ENCODE measurements at places on chromosomes 11 and 22.

DNA sequence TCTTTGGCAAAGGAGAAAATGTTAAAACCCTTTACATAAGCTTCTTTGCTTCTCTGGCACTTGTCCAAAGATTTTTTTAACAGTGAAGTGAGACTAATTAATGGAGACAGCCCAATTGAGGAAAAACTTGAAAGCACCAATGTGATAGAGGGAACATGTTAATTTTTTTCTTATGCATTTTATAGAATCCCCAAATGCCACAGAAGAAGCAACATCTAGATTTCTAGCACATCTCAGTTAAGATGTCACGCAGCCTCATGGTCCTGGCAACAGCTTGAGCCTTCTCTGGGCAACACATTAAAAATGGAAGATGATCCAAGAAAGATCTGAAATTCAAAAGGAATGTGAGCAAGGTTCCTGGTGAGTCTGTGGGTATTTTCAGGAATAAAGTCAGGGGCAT is 48.5 kb downstream of the PACSIN2 start:
- no peak for DNase-seq

DNA sequence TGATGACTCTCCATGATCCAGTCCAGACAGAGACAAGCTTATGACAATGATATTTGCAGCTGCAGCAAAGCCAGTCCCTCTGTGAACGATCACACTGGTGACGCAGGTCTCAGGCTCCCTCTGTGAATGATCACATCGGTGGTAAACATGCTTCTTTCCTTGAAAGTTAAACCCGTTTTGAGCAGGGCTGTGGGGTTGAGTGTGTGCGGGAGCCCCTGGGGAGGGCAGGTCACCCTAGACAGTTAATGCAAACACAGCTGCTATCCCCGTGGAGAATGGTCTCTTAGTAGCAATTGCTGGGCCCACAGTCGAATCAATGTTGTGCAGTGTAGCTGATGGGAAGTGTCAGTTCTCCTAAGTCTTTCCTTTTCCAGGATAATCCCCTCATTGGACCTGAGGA is 71.0 kb upstream of the KIRREL3 start:
- no peak for DNase-seq

GRCh38 chr11:13434247-13435205 is 28.5 kb downstream of the BTBD10 start:
- DNase-seq: no peak

DNA sequence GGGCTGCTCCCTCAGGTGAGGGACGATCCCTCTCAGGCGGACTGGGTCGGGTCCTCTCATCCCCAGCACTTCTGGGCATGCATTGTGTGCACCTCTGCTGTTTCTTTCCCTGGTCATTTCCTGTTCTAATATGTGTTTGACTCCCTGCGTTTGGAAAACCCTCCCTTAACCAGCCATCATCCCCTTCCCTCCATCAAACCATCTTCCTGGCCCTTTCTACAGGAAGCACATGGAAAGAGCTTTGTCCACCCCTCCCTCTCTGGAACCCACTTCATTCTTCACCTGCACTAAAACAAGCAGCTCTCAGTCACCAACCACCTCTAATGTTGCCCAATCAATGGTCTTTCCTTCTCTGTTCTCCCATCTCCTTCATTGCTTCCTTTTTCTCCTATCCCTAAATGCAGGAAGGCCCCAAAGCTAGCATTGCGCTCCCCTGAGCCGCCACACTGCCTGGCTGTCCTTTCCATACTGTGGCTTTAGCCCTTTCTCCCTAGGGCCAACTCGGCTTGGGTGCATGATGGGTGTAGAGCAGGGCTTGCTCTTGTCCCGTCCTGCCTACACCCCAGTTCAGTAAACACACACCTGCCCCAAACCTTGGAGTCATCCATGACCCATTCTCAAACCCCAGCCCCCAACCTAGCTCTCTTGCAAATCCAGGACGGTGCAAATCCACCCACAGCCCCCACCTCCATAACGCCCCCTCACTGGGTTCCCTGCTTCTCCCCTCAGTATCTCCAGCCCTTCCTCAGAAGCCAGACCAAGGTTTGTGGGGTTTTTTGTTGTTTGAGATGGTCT is 5.4 kb upstream of the GAS2L1 start:
- DNase-seq: no peak

GRCh38 chr22:36910461-36910860 is 3.0 kb upstream of the CSF2RB start:
- no peak for DNase-seq

- DNase-seq: no peak
These were observed 581 bp upstream of the AP5B1 start for GRCh38 chr11:65781152-65781961.

DNA sequence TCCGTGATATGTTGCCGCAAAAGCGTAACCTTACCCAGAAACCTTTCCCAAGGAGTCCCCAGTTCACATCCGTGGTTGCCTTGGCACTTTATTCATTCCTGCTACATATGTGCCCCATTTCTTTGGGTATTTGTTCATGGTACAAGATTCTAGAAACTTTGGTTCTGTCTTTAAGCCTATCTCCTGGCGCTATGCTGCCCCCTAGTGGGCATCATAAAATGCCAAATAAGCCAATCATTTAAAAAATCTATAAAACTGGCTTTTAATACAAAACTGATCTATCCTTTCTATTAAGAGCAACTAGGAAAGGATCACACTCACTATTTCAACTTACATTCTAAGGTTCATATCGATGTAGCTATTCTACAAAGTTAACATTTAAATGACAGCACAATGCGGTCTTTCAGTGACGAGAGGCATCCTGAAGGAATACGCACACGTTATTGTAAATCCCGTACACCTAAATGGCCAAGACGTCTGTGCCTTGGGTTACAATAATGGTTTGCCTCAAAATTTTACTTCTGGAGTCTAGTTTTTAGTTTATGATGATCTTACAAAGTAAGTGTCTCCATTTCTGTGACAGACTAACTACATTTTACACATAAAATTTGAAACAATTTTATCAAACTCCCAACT is 16.2 kb downstream of the PIWIL3 start:
- peak; percentile 30 for DNase-seq

DNA sequence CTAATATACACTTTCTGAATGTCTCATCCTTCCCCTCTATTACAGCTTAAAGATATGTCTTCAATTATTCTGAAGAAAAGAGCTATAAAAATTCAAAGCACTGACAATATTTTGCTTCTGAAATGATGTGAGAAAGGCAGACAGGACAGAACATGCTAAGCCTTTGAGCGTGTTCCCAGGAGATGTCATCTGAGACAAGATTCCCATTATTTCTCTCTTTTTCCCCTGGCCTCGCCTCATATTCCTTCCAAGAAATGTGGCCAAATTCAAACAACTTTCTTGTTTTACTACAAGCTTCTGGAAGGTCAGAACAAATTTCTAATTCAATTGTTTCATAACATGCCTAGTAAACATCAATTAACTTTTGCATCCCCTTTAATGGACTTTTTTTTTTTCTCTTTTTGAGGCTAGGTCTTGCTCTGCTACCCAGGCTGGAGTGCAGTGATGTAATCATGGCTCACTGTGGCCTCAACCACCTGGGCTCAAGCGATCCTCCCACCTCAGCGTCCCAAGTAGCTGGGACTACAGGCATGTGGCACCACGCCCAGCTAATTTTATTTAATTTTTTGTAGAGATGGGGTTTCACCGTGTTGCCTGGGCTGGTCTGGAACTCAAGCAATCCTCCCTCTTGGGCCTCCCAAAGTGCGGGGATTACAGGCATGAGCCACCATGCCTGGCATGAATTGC is 37.1 kb upstream of the NFRKB start:
- DNase-seq: no peak

DNA sequence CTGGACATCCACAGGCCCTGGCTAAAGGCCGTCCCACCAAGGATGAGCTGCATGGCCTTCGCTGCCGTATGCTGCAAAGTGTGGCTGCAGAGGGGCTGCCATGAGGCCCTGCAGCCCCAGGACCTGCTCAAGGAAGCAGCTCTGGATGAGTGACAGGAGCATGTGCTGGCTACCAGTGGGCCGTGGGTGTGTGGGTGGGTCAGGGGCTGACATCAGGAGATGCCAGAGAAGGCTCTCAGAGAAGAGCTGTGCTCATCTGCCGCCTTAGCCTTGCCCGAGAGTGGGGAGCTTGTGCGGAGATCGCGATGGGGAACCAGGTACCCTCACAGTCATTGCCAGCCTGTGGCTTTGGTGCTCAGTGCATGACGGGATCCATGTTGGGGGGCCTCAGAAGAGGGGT is 41.3 kb downstream of the SCUBE1 start:
- no peak for DNase-seq

DNA sequence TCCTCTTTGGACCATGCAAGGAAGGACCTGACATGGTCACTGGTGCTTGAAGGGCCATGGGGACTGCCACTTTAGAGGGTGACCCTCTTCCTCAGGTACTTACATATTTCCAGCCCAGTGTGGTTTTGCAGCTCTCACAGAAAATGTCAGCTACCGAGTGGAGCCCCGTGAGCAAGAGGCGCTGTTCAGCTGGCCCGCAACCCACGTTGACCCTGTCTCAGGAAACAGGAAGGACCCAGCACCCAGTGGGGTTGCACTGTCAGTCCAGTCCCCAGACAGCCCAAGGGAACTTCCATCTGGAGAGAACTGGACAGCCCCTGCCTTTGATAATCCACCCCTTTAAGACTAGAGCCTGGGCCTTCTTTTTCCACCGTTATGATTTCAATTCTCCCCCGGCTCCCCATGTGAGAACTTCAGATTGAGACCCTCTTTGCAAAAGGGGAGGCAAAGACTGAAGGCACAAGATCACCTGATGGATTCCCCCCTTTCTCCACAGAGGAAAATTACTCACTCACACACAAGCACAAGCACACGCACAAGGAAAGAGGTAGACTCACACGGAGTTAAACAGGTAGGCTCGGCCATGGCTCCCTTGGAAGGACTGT is 3.4 kb downstream of the YPEL4 start:
- no peak for DNase-seq

- no peak for DNase-seq
These were observed 14.0 kb downstream of the RPS6KA4 start for GRCh38 chr11:64372802-64373597.

DNA sequence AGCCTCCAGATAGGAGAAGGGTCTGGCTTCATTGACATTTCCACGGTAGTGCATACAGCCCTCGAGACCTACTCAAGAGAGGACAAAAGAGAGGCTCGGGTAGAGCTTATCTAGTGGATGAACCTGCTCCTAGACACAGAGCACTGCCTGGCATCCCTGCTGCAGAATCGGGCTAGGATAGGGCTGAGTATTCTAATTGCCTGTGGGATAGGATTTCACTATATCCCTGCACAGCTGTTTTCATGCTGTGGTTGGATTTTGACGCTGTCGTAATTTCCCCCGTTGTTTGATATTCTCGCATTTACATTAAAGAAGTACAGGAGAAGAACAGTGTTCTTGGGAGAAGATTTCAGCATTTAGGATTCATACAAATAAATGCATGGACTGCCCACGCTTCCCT is 107.8 kb downstream of the KIRREL3 start:
- DNase-seq: no peak

- DNase-seq: no peak
These were observed 414.6 kb upstream of the LARGE1 start for GRCh38 chr22:34334893-34335292.

DNA sequence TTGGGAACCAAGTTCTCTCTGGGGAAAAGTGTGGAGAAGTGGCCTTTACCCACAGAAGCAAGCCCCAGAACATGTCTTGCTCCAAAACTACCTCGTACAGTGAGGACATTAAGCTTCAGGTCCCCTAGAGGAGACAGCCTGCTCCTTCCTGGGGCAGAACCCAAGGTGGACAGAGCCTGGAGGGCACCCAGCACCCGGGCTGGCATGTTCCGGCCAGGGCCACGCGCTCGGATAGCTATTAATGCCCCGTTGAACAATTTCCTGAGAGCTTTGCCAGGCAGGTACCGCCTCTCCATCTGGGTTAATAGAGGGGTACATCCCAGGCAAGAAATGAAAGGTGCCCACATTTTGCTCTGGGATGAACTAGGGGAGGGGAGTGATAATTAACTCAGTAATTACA is 169.0 kb upstream of the GRK3 start:
- no peak for DNase-seq

DNA sequence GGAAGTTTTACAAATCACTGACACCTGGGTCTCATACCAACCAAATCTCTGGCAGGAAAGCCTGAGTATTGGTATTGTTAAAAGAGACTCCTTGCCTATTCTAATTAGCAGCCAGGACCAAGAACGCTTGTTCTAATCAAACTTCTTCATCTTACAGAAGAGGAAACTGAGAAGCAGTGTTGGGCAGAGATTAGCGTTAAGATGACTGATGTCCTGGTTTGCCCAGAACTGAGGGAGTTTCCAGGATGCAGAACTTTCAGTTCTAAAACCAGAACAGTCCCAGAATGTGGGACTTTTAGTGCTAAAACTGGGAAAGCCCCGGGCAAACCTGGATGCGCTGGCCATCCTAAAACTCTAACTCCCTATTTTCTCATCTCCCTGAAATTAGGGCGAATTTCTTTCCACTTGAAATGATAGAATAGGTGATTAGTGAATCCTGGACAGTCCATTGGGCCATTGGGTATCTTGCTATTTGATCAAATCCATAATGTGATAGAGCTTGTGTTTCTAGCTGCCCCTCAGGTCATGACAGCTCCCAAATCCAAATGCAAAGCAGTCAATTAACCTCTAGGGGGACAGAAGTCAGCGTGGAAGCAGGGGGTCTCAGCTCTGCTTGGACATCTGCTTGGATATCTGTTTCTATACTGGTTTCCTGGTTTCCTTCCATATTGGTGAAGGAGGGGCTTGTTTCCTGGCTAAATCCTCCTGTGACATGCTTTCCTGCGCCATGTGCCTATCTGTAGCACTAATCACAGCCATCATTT is 16.0 kb upstream of the TMPRSS13 start:
- no peak for DNase-seq

DNA sequence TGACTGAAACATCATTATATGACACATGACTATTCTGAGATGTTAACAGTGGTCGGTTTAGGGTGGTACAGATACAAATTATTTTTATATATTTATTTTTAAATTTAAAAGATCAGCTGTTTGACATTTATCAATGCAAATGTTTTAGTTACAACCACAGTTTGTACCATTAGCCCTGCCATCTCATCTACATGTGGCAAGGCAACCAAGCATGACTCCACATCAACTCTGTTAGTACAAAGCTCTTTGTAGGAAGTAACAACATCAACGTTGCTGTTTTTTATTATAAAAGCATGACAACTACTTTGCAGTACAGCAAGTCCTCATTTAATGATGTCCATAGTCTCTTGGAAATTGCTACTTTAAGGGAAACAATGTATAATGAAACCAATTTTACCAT is 40.8 kb downstream of the ENTHD1 start:
- no peak for DNase-seq

All from stimulated activated CD4-positive, alpha-beta T cell treated with anti-CD3 and anti-CD28 coated beads, Interleukin-2, amount 100 ng/mL, for 4 hours (primary cell).